Naive thymus-derived CD8-positive, alpha-beta T cell (primary cell): ENCODE measurements at places on chromosomes 6 and 20.

GRCh38 chr6:5463690-5464089, 202.4 kb downstream of the FARS2 start:
- DNase-seq: no peak

DNA sequence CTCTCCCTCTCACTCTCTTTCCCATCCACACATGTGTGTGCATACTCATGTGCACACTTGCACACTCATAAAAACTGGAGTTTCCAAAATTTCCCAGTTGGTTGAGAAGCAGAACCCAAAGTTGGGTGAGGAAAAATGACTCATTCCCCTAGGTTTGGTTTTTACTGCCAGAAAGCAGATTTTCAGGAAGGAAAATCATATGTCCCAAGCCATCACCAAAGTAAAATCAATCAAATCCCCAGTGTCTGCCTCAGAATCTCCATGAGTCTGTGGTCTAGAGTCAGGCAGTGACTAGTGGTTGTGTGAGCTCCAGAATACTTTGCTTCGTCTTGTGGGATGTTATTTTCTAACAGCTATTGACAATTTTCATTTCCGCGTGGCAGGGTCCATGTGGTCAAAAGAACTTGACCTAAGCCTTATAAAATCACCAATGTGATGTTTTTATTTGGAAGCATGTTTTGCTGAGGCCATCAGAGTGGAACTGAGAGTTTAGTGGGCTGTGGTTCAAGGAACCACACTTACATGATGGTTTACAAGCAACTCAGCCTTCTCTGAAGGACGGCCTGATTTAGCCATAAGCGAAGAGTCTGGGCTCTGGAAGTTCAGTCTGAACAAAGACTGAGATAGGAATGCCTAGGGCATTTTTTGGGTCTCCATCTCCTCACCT, 81.9 kb upstream of the CCN6 start:
- no peak for DNase-seq

GRCh38 chr6:17714879-17715851, 8.4 kb upstream of the NUP153 start:
- no peak for DNase-seq

- no peak for DNase-seq
Observed at GRCh38 chr20:31570735-31571617, 34.1 kb upstream of the ID1 start.

GRCh38 chr6:168533414-168533813, 92.4 kb downstream of the SMOC2 start:
- DNase-seq: no peak

- DNase-seq: no peak
Observed at GRCh38 chr6:139567095-139567494, 192.6 kb upstream of the CITED2 start.
